Tibial nerve (tissue), 4 donors: ENCODE measurements at places on chromosomes 2 and 18. TPM values are rescaled to one million over a fixed set of nuclear protein-coding genes. Genes with fewer than 3 reads are reported as not detected.

The SRD5A2 gene
- not detected for total RNA-seq

The KCNJ13 gene
- total RNA-seq = not detected

The KIF1A gene
- total RNA-seq = 82.2 TPM

The WIPF1 gene
- total RNA-seq = 49.2 TPM

The FOXD4L1 gene
- not detected for total RNA-seq

DNA sequence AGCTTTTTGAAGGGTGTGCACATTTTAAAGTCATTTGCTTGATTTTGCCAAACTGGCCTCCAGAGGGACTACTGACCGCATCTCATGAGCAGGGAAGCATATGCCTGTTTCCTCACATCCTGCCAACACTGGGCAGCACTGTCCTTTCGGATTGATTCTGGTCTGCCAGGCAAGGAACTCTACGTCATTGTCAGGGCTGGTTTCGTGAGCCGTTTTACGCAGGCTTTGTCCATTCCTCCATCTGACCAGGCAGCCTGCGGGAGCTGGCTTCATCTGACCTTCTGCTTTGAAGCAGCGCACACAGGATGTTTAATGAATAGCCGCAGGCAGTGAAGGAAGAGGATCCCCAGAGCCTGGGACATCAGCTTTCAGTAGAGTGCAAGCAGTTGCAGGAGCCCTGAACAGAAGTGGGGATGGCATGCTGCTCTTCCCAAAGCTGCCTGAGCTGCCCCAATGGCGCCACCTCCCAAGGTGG is 46.3 kb upstream of the SEMA4C start:
- no peak for DNase-seq

GRCh38 chr2:71934320-71934593 is 213.4 kb downstream of the CYP26B1 start:
- DNase-seq = no peak

- no peak for DNase-seq
These were observed 7.8 kb upstream of the ETAA1 start for GRCh38 chr2:67389286-67389685.

GRCh38 chr2:20350041-20350712 is 467 bp downstream of the PUM2 start:
- DNase-seq = no peak

DNA sequence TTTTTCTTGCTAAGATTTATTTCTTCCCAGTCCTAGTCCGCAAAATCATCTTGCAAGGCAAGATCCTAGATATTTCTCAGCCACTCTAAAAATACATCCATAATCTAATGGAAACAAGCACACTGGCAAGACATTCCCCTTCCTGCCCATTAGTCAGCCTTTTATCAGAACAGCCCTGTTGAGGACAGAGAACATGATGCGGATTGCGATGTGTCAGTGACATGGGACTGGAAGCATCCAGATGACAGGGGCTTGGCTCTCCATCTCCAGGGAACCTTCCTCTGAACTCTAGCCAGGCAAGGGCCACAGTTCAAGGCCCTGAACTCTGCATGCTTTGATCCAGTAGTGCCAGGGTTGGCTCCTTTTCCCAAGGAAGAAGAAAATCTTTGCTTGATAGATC is 70.0 kb downstream of the VSNL1 start:
- DNase-seq = no peak
